Ecto neural progenitor cell (in vitro differentiated cells): ENCODE measurements at places on chromosomes 1 and 21.
A peak's percentile ranks its signal among the peaks of the same experiment; 100 is the strongest.

GRCh38 chr1:32830092-32830852 is 12.8 kb downstream of the S100PBP start:
- DNase-seq = no peak

DNA sequence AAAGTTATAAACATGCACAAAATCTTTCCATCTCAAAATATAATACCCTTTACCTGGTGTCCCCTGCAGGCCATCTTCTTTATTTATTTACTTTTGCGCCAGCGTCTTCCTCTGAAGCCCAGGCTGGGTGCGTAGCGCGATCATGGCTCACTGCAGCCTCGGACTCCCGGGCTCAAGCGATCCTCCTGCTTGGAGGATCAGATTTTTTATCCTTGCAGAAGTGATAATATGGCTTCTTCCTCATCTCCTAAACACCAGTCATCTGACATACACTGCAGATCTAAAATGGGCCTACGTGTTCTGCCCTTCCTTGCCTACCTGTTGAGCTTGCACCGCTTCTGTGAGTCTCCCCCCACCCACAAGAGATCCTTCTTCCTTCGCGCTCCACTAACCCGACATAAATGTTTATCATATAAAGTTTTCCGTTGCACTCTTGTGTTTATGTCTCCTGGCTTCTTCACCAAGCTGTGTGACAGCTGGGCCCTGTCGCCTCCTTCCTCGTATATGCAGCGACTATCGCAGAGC is 506 bp upstream of the SRP9 start:
- DNase-seq = no peak

DNA sequence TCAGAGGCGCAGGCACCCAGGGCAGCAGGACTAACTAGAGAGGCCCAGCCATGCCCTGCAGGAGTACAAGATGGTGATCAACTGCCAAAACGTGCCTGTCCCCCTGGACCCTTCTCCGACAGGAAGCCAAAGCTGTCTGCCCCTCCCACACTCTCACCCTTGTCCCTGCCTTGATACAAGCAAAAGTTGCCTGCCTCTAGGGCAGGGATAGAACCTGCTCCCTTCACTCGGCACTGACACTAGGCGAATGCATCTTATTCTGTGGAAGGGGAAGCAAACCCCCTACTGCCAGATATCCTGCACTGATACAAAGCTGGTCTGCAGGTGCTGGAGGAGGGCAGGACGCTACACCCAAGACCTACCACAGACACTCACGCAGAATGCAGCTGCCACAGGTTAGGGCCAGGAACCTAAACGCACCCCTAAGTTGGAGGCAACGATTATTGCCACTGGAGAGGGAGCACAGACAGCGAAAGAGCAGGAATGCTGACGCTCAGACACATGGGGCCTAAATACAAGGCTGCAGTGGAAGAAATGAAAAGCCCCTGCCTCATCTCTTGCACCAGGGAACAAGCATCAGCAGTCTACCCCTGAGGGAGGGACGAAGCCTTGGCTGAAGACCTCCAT is 3.7 kb downstream of the TARBP1 start:
- DNase-seq = peak; percentile 50

- no peak for DNase-seq
Measured at GRCh38 chr1:210089855-210090254, 142.7 kb upstream of the SERTAD4 start.

DNA sequence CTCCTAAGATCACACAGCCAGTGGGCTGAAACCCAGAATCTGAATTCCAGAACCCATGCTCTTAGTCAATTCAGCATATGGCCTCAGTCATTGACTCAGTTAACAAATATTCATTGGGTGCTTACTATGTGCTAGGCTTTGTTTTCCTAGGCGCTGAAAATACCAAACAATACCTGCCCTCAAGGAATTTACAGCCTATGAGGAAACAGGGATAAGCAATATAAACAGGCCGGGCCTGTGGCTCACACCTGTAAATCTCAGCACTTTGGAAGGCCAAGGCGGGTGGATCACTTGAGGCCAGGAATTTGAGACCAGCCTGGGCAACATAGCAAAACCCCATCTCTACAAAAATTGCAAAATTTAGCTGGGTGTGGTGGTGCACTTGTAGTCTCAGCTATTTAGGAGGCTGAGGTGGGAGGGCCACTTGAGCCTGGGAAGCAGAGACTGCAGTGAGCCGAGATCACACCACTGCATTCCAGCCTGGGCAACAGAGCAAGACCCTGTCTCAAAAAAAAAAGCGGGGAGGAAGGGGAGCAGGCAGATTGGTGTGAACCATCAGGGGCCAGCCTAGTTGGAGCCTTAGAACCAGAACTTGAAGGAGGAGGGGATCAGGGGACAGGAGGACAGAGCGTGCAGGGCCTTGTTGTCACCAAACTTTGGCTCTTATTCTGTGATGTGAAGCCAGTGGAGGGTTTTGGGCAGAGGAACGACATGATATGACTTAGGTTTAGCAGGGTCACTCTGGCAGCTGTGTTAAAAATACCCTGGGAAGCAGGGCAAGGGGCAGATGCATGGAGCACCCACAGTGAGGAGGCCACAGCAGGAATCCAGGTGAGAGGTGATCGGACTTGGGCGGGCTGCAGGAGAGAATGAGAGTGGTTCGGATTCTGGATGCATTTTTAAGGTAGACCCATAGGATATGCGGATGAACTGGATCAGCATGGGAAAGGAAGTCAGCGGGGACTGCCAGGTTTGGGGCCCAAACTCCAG is 5.8 kb downstream of the TINAGL1 start:
- DNase-seq = peak; percentile 33

DNA sequence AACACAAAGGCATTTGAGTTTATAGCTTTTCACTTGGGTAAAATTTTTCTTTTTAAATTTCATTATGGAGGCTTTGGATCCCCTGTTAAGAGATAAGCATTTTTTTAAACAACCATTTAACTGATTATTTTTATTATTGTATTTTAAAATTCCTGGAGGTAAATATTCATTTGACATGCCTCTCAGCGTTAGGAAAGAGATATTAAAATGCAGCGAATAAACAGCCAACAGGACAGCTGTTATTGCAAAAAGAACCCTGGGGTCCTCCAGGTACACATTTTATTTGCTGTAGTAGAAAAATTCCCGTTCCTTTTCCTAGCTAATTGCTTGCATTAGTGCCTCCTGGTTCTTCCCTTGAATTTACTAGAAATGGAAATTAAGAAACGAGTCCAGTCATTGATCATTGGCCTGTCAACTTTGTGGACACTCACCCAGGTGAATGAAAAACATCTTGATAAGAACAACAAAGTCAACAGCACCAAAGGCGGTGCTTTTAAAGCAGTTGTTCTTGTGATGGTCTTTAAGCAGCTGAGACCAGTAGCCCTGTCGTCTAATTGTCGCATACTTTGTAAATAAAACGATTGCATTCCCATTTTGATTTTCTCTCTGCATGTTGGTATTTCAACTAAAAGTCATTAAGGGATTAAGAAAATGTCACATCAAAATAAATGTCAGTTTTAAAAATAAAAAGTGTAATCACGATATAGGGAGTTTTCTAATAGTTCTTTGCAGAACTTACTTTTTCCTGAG is 282.4 kb downstream of the GRIK1 start:
- DNase-seq = no peak

GRCh38 chr21:41168391-41169257 is 664 bp downstream of the BACE2 start:
- peak; percentile 62 for DNase-seq

- DNase-seq = no peak
Measured at GRCh38 chr1:52672946-52673345, 25.2 kb downstream of the COA7 start.

DNA sequence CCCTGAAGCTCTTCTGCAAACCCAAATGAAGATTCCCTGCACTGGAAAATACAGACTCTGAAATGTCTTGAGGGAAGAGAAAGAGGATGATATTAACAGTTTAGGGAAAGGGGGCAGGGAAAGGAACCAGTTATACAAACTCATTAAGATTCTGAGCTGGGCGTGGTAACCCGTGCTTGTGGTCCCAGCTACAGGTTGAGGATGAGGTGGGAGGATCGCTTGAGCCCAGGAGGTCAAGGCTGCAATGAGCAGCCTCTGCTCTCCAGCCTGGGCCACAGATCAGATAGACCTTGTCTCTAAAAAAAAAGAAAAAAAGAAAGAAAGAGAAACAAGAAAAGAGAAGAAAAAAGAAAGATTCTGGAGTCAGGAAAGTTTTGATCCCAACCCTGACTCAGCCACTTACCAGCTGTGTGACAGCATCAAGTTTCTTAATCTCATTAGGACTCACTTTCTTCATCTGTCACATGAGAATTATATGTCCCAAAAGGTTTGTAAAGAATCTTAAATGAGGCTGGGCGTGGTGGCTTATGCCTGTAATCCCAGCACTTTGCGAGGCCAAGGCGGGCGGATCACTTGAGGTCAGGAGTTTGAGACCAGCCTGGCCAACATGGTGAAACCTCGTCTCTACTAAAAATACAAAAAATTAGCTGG is 53.9 kb downstream of the OPTC start:
- DNase-seq = no peak

DNA sequence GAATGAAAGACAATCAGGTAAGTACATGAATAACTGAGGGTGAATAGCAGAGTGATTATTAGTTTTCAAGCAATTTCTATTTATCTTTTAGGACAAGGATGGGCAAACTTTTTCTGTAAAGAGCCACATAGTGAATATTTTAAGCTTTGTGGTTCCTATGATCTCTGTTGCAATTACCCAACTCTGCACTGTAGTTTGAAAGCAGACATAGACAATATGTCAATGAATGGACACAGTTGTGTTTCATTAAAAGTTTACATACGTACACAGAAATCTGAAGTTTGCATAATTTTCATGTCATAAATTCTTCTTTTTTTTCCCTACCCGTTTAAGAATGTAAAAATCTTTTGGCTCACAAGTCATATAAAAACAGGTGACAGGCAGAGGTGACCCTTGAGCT is 71.4 kb downstream of the ZNF281 start:
- DNase-seq = no peak

DNA sequence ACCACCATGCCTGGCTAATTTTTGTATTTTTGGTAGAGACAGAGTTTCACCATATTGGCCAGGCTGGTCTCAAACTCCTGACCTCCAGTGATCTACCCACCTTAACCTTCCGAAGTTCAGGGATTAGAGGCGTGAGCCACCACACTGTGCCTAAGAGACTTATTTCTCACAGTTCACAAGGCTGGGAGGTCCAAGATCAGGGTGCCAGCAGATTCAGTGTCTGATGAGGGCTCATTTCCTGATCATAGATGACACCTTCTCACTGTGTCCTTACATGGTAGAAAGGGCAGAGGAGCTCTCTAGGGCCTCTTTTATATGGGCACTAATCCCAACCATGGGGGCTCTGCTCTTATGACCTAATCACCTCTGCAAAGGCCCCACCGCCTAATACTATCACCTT is 58.8 kb downstream of the ARHGEF10L start:
- no peak for DNase-seq

- DNase-seq = no peak
Measured at GRCh38 chr1:27331922-27332321, 9.9 kb upstream of the SYTL1 start.

DNA sequence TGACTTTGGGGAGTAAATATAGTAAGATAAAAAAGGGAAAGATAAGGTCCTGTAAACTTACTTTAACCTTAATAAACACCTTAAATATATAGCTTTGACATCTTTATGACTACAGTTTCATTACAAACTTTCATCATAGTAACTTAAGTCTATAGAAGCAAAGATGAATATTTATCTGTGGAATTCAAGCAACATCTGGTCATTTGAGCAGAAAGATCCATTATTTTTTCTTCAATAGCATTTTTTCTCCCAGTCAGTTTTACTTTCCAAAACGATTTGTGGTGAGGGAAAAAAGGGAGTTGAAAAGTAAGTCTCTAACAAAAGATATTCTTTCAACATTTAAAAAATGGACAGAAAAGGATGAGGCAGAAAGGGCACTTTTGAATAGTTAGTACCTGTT is 69.0 kb downstream of the HMCN1 start:
- DNase-seq = no peak
